Fibroblast of skin of right biceps (primary cell): ENCODE measurements at places on chromosomes 3 and 15.

- no peak for DNase-seq
Observed at GRCh38 chr3:15977090-15977489, 179.3 kb upstream of the ANKRD28 start.

GRCh38 chr3:42778644-42779043 lies 5.6 kb upstream of the CCDC13 start:
- DNase-seq, result peak; percentile 10

- DNase-seq, result peak; percentile 66
Observed at GRCh38 chr3:122403489-122403888, 12.4 kb downstream of the WDR5B start.

GRCh38 chr15:59063042-59063441 lies 41.9 kb upstream of the CCNB2 start:
- DNase-seq, result no peak

GRCh38 chr3:39383045-39383880 lies at the start of gene SLC25A38:
TSS of gene SLC25A38 (plus strand) at chr3:39383370. CDS start at chr3:39383725, 355 bp downstream.
- DNase-seq, result peak; percentile 84

- DNase-seq, result no peak
Observed at GRCh38 chr3:59280113-59280512, 230.3 kb upstream of the CFAP20DC start.

DNA sequence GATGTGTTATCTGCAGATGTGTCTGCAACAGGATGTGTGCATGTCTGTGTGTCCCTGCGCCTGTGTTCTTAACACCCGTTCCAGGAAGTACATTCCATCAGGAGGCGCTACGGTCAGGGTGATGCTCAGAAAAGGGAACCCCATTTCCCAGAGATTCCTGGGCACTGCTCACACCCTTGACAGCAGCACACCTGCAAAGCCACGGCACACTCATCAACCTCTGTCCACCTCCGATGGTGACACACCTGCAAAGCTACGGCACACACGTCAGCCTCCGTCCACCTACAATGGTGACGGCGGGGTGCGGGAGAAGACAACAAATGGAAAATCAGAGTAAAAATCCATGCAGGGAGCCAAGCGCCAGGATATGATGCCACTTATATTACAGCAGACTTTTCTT lies 55.4 kb downstream of the NIPA2 start:
- no peak for DNase-seq

DNA sequence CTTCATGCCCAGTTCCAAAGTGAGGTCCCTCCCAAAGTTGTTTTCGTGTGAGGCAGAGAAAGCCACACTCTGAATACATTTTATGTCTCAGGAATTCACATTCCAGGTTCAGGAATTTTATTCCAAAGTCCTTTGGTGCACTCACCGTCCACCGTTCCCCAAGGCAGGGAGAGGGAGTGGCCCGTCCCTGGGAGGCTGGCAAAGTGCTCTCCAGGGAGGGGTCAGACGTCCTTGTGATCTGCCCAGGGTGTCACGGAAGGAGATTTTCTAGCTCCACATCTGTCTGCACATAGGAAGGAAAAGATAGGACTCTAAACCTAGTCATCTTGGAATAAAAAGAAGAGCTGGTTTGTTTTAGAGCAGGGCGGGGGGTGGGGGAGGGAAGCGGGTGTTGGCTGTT lies 47.9 kb downstream of the KLF13 start:
- DNase-seq, result no peak

DNA sequence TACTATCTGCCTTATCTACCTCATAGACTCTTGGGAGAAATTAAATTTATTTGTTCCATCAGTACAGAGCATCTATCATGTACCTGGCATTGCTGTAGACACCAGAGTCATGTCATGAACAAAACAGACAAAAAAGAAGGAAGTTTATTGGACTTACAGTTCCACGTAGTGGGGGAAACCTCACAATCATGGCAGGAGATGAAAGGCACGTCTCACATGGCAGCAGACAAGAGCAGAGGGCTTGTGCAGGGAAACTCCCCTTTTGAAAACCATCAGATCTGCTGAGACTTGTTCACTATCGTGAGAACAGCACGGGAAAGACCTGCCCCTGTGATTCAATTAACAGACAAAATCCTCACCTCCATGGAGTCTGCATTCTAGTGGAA lies 25.6 kb upstream of the ACAP2 start:
- DNase-seq, result no peak

DNA sequence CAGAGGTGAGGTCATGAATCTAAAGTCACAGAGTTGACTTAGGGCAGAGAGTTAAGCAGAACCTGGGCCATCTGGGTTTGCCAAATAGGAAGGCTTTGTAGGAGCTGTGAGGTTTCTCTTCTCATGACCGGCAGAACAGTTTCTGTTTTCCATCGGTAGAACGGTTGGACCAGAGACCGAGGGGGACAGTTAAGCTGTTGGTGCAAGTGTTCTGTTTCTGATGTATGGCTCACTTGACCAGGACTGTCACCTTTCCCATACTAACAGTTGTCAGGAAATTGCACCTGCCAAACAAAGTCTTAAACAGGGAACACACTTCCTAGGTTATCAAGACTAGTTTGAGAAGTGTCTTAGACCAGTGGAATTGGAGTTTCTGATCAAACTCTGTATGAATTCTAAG lies 158.3 kb downstream of the PDCD6IP start:
- DNase-seq, result no peak

GRCh38 chr3:115388166-115388565 lies 235.1 kb upstream of the GAP43 start:
- DNase-seq, result peak; percentile 11

GRCh38 chr15:42890161-42890913 lies 30.2 kb downstream of the TTBK2 start:
- DNase-seq, result peak; percentile 95

DNA sequence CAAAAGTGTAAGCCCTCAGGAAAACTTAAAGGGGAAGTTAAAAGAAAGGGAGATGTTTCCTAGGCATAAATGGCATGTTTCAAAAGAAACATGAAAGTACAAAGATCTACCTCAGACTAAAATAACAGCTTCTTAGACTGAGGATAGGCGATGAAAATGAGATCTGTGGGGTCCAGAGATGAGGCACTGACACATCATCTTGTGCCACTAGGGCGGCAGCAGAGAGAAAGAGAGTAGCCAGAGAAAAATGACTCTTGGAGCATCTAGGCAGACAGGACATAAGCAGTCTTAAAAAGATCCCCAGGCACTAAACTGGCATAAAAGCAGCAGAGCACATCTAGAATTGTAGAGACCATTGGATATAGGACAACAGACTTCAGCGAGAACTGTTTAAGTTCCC lies 42.5 kb upstream of the RFX7 start:
- DNase-seq, result no peak

DNA sequence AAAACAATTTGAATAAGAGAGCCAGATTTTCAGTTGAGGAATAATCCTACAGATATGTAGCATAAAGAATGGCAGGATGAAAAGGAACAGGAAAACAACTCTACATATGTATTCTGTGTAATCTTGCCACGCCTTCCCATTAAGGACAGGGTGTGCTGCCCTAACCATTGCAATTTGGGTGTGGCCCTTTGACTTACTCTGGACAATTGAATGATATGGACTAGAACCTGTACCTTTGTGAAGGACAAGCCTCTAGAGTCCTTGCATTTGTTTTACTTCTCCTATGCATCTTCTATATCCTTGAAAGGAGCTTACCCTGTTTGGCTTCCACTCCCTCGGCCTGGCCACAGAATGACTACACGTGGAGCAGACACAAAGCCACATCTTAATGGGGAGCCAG lies 1261.6 kb upstream of the GBE1 start:
- no peak for DNase-seq

- DNase-seq, result no peak
Observed at GRCh38 chr3:113222451-113223086, 11.2 kb downstream of the BOC start.

GRCh38 chr15:38843736-38844590 lies 279.3 kb upstream of the RASGRP1 start:
- DNase-seq, result peak; percentile 98

GRCh38 chr15:49438962-49439631 lies 16.1 kb downstream of the FGF7 start:
- DNase-seq, result no peak

GRCh38 chr3:192817506-192817905 lies 90.2 kb upstream of the FGF12 start:
- DNase-seq, result no peak

DNA sequence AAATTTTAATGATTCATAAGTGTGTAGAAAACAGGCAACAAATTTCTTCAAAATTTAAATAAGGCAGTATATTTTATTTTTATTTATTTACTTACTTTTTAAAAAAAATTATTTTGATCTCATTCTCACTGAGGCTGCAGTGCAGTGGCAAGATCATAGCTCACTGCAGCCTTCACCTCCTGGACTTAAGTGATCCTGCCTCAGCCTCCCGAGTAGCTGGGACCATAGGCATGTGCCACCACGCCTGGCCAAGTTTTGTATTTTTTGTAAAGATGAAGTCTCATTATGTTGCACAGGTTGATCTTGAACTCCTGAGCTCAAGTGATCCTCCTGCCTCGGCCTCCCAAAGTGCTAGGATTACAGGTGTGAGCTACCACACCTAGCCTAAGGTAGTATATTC lies 61.2 kb upstream of the XRN1 start:
- no peak for DNase-seq

DNA sequence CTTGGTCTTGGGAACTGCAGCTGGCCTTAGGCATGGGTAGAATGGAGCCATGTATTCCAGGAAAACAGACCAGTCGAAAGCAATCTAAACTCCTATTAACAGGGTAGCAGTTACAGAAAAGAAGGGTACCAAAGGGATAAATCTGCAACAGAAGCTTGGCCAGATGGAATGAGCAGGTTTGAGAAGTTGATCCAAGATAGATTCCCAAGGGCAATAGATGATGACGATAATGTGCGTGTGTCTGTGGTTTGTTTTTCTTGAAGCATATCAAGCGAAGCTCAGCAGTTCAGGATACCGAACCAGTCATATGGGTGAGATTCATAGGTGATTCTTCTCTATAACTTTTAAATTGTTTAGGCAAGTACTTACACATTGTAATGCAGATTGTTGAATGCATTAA lies 203.8 kb upstream of the SEMA6D start:
- DNase-seq, result peak; percentile 49

DNA sequence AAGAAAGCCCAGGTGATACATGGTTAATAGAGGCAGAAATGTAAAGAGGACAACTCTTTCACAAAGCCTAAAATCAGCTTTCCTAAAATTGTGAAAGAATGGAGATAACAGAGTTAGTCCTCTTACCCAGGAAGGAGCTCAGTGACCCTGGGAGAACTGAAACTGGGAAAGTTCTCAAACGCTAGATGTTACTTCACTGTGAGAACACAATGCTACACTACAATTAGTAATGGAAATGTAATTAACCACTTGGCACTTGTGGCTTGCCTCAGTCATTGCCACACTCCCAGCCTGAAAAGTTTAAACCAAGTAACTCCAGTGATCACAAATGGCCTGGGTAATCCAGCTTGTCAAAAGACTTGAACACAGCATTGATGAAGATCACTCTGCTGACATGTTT lies 102.7 kb upstream of the FGF7 start:
- no peak for DNase-seq

DNA sequence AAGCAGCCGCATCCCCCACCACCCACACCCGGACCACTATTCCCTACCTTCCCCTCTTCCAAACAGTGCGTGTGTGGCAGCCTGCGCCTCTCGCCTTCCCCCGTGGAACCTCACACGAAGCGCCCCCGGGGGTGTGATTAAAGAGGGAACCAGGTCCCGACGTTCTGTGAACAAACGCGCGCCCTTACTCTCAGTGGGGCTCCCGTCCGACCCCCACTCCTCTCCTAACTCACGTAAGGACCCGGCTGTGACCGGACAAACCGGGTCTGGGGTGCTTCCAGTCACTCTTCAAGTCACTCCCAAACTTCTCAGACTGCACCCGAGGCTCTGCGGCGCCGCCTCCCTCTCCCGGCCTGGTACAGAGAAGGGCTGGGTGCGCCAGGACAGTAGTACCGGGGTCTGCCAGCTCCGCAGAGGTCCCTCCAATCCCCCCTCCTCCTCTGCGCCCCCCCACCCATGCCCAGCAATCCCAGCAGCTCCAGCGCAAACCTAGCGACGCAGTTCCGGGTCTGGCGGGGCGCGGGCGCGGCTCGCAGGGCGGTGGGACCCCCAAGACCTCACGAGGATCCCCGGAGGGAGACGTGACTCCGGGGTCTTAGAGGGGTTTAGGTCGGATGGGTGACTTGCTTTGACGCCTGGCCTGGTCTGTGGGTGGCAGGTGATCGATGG lies 574 bp downstream of the DUOXA1 start:
- DNase-seq, result no peak

GRCh38 chr3:4029135-4029534 lies 229.9 kb downstream of the LRRN1 start:
- no peak for DNase-seq

DNA sequence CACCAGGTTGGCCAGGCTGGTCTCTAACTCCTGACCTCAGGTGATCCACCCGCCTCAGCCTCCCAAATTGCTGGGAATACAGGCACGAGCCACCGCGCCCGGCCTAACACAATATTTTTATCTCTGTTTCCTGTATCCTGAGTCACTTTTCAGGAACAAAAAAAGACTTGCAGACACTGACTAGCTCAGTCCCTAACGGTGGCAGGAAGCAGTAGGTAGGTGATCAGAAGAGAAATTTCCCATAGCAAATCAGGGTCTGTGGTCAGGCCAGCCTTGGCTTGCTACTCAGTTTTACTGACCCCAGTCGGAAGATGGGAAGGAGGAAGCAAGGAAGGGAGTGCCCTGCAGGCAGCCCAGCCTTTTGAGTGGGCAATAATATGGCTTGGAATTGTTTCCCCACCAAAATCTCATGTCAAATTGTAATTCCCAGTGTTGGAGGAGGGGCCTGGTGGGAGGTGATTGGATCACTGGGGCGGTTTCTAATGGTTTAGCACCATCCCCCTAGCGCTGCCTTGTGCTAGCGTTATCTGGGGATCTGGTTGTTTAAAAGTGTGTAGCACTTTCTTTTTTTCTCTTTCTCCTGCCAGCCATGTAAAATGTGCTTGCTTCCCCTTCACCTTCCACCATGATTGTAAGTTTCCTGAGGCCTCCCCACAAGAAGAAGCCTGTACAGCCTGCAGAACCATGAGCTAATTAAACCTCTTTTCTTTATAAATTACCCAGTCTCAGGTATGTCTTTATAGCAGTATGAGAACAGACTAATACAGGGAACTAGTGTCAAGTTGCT lies 19.5 kb upstream of the CDCP1 start:
- DNase-seq, result no peak

GRCh38 chr3:45915518-45916231 lies 27.6 kb upstream of the CXCR6 start:
- DNase-seq, result peak; percentile 62

- DNase-seq, result no peak
Observed at GRCh38 chr3:58776231-58776630, 109.7 kb upstream of the FAM3D start.

DNA sequence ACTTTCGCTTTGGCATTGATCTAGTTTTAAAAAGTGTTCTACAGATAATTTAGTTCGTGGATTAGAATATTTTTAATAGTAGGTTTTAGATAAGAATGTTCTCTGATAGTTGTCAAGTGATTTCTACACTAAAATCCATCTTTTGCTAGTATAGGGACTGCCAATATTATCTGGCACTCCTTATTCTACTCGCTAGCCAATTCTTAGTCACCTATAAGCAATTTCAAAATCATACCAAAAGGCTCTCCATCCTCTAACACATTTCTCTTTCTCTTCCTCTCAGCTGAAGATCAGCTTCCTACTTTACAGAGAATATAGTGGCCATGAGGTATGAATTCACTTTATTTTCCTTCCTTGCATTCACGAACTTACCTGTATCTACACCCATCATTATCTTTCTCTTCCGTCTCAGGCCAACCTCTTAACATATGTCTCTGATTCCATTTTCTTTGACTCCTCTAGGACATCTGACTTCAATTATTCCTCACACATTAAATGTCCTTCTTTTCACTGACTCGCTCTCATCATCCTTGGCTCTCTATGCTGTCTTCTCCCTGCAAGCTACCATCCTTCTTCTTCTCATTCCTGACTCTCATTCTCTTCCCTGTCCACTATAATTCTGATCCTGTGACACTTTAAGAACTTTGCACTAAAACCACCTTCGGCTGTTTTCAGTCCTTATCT lies 35.5 kb downstream of the C3orf80 start:
- peak; percentile 7 for DNase-seq
